Effector CD8-positive, alpha-beta T cell (primary cell): ENCODE measurements at places on chromosomes 4 and X.

- DNase-seq, result no peak
Measured at GRCh38 chrX:134936542-134936941, 54.2 kb upstream of the SMIM10 start.

DNA sequence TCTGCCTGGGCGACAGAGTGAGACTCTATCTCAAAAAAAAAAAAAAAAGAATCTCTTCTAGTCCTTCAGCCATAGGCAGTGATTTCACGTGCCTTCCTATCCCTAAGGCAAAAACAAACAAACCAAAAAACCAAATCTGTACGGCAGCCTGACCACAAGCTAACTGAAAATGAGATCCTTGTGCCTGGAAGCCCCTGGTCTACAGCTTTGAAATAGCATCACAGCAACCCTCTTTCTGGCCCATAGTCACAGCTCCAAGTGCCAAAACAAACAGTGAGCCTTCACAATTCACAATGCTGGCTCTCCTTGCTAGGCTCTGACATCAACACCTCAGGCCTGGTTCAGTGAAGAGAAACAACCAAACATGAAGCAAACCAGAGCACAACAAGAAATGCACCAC, 46.1 kb downstream of the TMEM150C start:
- no peak for DNase-seq

DNA sequence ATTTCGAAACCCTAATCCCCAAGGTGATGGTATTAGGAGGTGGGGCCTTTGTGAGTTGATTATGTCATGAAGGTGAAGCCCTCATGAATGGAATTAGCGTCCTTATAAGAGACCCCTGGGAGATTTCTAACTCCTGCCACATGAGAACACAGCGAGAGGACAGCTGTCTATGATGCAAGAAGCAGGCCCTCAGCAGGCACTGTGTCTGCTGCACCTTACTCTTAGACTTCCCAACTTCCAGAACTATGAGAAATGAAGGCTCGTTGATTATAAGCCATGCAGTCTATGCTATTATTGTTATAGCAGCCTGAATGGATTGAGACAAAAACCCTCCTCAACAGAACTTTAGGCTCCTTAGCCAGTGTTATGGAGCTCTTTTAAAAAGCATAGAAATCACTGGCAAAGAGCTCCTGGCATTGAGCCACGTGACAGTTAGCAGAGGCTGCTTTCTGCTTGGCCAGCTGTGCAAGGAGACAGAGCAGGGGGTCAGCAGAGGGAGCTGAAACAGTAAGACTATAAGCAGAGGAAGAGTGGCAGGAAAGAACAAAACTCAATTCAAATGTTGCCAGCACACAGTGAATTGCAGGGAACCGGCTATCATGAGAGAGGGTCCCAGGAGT, 219.2 kb upstream of the FAT1 start:
- DNase-seq, result no peak

GRCh38 chr4:59676389-59676788, 1523.7 kb upstream of the ADGRL3 start:
- no peak for DNase-seq

GRCh38 chrX:10052906-10053625, 85.9 kb downstream of the CLDN34 start:
- no peak for DNase-seq

- DNase-seq, result no peak
Measured at GRCh38 chrX:46634577-46634976, 61.0 kb downstream of the CHST7 start.

DNA sequence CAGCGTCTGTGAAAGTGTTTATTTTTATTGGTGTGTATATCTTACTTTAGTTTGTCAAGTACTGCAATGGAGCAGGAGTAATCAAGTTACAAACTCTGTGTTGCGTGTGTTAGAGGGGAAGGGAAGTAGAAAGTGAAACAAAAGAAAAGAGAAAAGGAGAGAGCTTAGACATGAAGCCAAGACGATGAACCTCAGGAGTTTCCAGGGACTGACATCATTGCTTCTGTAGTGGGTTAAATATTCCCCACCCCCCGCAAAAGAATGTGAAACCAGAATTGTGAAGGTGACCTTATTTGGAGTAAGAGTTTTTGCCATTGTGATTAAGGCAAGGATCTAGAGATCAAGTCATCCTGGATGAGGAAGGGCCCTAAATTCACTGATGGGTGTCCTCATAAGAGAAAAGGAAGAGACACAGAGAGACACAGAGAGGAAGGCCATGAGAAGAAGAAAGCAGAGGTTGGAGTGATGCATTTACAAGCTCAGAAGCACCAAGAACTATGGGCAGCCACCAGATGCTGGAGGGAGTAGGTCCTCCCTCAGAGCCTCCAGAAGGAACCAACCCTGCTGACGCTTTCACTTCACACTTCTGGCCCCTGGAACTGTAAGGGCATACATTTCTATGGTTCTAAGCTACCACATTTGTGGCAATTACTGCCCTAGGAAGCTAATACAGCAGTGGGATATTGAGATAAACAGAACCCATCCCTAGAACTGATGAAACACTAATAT, 173.6 kb upstream of the SFRP2 start:
- DNase-seq, result no peak

DNA sequence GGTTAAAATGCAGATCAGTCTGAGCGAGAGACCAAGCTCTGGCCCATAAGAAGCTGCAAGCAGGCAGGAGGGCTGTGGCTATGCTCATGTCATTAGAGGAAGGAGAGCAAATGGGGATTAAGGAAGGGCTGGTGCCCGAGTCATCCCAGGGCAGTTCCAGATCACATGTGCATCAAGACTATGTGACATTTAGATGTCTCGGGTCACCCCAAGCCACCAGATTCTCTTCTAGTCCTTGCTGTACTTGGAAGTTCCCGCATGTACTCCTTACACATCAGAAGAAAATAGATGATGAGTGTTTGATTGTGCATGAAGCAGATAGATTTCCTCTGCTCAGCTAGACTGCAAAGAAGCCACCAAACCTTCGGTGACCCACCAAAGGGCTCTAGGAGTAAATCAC, 42.1 kb upstream of the KLHL34 start:
- DNase-seq, result no peak

DNA sequence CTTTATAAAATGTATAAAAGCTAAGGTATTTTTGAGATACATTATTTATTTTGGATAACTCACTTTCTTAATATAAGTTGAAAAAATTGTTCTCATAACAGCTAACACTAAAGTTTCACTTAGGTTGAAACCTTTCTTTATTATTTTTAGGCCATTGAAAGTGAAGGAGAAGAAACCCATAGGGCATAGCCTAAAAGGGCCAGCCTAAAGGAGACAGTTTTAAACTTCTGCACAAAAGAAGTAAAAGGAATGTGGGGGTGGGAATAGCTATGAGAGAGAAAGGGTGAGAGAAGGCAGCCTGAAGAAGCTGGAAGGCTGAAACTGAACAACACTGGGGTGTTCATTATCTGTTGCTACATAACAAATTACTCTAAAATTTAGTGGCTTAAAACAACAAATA, 57.6 kb upstream of the RAPGEF2 start:
- DNase-seq, result no peak

- no peak for DNase-seq
Measured at GRCh38 chrX:2500803-2501558, at the start of the genes DHRSX and ZBED1. DHRSX (minus strand) TSS chrX:2500976; CDS start chrX:2500925, 51 bp downstream. ZBED1 (minus strand) TSS chrX:2500976; CDS start chrX:2490719, 10,257 bp downstream.

GRCh38 chr4:40199179-40199670, 2.4 kb downstream of the RHOH start:
- DNase-seq, result no peak

GRCh38 chr4:155629956-155630355, 36.7 kb upstream of the GUCY1A1 start:
- DNase-seq, result no peak

DNA sequence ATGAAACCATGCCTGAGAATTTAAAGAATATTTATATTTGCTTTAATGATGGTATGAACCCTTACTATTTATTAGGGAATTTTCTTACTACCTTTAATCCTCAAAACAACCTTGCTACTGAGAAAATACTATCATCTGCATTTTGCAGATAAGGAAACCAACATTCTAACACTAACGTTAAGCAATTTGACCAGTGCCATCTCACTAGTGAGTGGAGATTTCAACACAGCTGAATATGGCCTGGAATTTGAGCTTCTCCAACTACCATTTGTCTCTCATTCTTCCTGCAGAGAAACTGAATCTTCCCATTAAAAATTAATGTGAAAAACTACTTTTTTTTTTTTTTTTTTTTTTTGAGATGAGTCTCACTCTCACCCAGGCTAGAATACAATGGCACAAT, 380.9 kb upstream of the SMIM31 start:
- DNase-seq, result no peak

GRCh38 chr4:3106339-3107186, 32.1 kb downstream of the HTT start:
- peak; percentile 71 for DNase-seq

DNA sequence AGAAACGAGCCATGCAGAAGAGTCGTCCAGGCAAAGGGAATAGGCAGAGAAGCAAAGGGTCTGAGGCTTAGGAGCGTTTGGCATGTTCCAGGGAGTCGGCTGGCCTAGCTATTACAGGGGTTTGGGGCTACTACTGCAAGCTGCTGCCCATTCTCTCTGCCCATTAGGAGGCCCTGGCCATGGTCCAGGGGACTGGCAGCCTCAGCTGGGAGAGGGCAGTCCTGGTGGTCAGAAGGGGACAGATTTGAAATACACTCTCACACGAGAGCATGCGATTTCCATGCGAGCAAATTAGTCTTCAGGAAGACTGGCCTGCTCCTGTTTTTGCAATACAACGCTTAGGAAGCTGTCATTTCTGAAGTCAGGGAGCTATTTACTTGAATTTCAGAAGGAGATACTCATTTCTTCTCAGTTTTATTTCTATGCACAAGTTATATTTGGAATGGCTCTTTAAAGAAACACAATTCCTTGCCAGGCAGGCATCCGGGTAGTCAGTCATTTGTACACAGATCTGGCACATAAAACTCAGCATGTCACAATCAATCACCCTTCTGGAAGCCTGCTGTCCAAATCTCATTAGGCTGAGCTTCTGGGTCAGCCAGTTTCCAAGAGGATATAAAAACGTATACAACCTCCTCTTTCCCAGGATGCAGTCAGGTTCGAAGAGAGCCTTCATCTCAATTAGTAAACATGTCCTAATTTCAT, 27.0 kb downstream of the PROM1 start:
- no peak for DNase-seq

DNA sequence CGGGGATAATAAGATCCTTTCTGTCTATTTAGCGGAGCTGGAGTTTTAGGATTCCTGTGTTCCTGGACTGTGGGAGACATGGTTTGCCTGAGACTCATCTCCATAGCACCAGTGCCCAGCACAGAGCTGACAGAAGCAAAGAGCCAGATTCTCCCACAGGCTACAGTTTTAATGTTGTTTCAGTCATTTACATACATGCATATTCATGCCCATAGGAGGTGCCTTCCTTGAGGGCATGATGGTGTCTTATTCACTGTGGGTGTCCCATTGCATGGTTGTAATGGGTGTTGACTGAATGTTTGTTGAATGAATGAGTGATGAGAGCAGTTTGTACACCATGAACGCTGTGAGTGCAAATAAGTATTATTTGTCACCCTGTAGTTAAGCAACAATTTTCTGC, 260.6 kb downstream of the EVC2 start:
- no peak for DNase-seq

- no peak for DNase-seq
Measured at GRCh38 chr4:6760865-6761264, 21.7 kb upstream of the KIAA0232 start.

GRCh38 chr4:28402751-28403150, 1542.1 kb downstream of the STIM2 start:
- DNase-seq, result no peak

DNA sequence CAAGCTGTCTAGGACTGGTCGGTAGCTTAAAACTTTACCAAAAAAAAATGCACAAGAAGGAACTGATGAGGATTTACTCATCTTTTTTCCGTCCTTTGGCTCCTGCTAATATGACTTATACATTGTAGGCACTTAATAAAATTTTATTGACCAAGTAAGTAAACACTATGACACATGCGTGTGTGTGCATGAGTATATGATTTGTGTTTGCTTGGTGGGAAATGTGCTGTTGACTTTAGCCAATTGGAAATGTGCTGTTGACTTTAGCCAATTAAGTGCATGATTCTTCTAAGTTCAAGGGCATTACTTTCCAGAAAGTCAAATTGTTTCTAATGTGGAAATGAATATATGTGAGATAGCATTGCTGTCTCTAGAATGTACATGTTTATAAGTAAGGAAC, 78.3 kb downstream of the FIP1L1 start:
- no peak for DNase-seq

GRCh38 chr4:126633306-126633705, 999.5 kb upstream of the INTU start:
- no peak for DNase-seq

GRCh38 chrX:43644124-43644701, 11.9 kb upstream of the MAOA start:
- DNase-seq, result no peak

DNA sequence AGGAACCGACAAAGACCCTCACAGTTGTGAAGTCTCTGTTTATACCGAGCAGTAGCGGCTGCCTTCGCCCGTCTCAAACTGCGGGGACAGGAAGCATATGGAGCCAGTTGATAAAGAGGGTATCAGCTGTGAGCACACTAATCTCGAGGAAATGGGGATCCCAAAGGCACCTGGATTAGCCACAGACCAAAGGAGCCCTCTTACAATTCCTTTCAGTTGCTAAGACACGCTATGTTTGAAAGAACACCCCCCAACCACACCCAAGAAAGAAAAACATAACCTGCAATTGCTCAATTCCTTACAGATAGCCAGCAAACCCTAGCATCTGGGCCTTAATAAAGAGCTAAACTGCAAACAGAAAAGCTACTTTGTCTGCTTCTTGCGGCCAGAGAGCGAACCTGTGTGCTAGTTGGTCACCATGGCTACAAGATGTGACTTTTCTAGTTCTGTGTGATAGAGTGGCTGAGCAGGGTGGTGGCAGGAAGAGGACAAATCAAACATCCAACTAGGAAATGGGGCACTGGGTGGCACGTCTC, 23.3 kb upstream of the CHRNA9 start:
- DNase-seq, result no peak

DNA sequence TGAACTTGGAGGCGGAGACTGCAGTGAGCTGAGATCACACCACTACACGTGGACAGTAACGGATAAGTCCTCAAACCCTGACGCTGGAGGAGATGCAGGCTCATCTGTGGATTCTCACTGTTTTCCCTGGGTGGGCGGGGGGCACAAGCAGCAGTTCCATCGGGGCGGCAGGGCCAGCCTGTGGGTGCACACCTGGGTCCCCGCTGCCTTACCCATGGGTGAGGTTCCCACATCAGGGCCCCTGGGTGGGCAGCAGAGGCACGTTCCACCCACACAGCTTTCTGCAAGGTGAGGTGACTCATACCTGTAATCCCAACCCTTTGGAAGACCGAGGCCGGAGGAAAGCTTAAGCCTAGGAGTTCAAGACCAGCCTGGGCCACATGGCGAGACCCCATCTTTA, 56.6 kb upstream of the MXD4 start:
- DNase-seq, result no peak
